SHP77 (cell line): ENCODE measurements at places on chromosomes 5 and 9.

GRCh38 chr5:153157156-153157555 is 333.3 kb upstream of the GRIA1 start:
- no peak for DNase-seq

- DNase-seq: no peak
Observed at GRCh38 chr5:156934450-156935211, 28.4 kb downstream of the TIMD4 start.

- no peak for DNase-seq
Observed at GRCh38 chr5:139701056-139701741, 53.0 kb downstream of the CXXC5 start.

DNA sequence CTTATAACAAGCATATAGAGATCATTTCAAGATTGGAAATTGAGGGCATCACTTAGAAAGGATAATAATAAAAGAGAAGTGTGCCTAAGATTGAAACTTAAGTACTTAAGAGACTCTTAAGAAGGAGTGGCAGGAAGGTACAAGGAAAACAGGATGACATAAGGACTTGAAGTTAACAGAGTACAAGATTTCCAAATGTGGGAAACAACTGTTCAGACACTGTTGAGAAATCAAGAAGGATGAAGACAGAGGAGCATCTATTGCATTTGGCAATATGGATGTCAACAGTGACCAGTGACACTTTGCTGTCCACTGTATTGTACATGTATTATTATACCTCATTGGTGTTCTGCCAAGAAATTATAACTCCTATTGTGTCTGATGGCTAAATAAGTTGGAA is 157.8 kb upstream of the PTGER4 start:
- DNase-seq: no peak

- no peak for DNase-seq
Observed at GRCh38 chr5:39772307-39772706, 347.5 kb upstream of the DAB2 start.

DNA sequence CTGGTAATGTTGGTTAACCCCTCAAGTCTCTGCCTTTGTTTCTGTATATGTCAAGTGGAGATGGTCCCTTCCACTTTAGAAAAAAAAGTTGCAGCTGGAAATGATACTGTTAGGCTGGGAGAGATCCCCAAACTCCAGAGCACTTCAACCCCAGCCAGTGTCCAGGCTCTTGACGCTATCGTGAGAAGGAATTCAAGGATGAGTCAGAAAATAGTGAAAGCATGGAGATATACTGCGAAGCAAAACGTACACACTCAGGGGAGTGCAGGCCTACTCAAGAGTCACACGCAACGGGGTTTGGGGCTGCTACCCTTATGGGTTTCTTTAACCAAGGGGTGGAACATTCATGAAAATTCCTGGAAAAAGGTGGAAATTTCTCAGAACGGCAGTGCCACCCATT is 24.9 kb downstream of the KCNV2 start:
- no peak for DNase-seq

GRCh38 chr9:76162086-76162730 is 232.0 kb downstream of the RFK start:
- DNase-seq: no peak

- DNase-seq: no peak
Observed at GRCh38 chr9:137367506-137368430, 55.2 kb downstream of the EXD3 start.

- no peak for DNase-seq
Observed at GRCh38 chr9:125744616-125745015, 2.6 kb upstream of the PBX3 start.

- DNase-seq: no peak
Observed at GRCh38 chr9:121331992-121332685, 37.9 kb downstream of the STOM start.

DNA sequence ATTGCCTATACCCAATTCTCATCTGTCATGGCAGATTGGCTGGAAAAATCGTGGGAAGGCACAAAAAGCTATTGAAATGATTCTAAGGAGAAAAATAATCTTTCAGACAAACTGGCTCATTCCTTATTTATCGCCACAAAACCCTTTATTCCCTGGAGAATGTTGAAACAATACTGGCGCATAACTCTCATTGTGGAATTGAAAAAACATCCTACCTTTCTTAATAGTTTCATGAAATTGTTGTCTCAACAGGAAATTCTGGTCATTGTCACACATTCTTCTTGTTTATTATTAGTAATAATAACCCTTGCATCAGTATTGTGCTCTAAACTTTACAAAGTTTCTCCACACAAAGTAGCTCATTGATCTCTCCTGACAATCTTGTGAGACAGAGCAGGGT is 48.9 kb upstream of the COL15A1 start:
- no peak for DNase-seq
